ENCODE measurements at places on chromosomes 4 and X.

DNA sequence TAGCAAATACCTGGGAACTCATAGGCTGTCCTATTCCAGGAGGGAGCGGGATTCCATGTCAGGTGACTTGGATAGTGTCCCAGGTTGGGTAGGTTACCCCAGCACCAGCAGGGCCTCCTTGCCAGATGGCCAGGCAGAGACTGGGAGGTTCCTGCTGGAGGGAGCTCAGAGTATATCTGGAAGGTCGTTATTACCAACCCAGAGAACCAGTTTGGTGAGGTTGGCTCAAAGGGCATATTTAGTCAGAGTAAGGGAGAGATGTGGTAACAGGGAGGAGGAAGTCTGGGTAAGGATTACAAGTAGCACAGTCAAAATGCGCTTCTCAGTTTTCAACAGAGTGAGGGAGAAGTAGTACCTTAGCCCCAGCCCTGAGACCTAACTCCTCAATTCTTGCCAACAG is 53.3 kb upstream of the LNX1 start:
- DNase-seq = no peak

- no peak for DNase-seq
Measured at GRCh38 chr4:120079839-120080520, 13.3 kb upstream of the MAD2L1 start.

GRCh38 chr4:3176367-3177229 is 72.4 kb upstream of the MSANTD1 start:
- no peak for DNase-seq

- no peak for DNase-seq
Measured at GRCh38 chr4:102717448-102718092, 43.2 kb downstream of the MANBA start.

GRCh38 chr4:36461344-36461743 is 179.9 kb downstream of the DTHD1 start:
- no peak for DNase-seq

DNA sequence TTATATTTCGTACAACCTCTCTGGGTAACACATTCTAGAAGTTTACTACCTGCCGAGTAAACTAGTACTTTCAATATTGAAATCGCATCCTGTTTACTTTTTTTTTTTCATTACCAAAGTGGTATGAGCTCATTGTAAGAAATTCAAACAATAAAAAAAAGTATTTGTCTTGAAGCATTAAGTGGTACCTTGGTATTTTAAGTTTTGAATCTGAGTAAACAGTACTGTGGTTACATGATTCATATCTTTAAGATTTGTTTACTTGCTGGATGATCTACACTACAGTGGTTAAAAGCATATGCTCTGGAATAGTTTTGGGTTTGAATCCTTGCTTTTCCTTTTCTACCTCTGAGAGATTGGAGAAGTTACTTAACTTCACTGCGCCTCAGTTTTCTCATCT is 3.8 kb upstream of the MMGT1 start:
- no peak for DNase-seq

DNA sequence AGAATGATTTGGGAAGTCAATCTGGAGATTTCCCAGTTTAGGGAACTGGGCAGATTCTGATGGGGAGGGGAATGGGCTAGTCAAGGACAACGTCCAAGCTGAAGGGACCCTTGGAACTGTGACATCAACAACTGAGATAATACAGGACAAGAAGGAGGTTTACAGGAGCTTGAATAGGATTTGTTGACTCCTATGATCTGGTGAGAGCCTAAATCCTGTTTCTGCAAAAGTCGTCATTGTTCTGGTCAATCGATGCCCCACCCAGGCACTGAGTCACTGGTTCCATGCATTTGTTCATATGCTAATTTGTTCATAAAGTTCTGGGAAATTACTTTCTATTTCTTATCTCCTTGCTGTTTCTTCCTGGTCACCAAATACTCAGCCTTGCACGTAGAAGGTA is 15.3 kb upstream of the PDGFRA start:
- peak; percentile 15 for DNase-seq

DNA sequence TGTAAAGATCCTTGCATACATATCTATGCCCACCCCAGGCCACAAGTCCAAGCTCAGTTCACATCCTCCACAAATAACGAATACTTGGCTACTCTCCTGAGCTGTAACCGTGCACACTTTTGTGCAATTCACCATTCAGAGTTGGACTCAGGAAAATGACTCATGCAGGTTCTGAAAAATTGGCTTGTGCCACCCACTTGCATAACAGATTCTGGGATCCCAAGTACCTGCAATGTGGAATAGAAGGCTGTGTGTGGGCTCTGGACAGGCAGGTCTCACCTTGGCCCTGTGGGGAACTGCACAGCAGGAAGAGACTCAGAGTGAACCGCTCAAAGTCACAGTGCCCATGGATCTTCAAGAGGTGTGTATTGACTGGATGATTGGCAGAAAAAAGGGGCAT is 502.7 kb downstream of the PACRGL start:
- DNase-seq = no peak

Data from Daoy (cell line).